ENCODE measurements at places on chromosomes 7 and 10.
A peak's percentile ranks its signal among the peaks of the same experiment; 100 is the strongest.

GRCh38 chr7:147968046-147968610 is 622.4 kb upstream of the C7orf33 start:
- DNase-seq = no peak

DNA sequence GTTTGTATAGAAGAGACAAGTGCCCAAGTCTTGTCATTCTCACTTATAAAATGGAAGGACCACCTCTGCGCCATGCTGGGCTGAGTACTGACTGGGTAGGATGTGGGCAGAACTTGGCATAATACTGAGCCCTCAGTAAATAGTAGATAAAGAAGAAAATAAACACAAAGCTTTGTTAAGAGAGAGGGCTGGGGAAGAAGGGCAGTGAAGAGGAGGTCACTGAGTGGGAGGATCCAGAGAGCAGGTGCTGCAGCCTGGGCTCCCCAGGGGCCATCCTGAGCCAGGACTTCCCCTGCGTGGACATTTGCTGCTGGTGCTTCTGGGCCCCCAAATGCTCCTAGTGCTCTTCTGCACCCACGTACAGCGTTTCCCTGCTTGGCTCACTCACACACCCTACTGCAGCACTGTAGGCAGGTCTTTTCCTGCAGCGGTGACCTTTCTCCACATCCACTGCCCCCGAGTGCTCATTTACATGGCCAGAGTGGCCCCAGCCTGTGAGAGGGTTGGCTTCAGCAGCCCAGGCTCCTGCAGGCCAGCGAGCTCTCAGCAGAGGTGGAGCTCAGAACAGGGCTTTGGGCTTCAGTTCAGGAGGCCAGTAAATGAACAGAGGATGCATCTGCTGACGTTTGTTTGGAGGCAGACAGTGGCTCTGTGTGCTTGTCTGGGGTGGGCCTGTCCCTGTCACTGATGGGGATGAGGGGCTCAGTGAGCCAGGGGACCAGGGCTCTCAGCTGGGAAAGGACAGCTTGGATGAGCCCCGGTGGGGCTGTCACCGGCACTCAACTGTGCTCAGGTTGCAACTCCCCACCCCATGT is 164.6 kb downstream of the ADARB2 start:
- DNase-seq = no peak

- DNase-seq = no peak
Observed at GRCh38 chr7:92751902-92752901, 84.2 kb downstream of the CDK6 start.

- DNase-seq = no peak
Observed at GRCh38 chr10:35130663-35131062, 4.0 kb downstream of the CREM start.

- DNase-seq = no peak
Observed at GRCh38 chr7:27064159-27064558, 31.6 kb downstream of the HOXA1 start.

GRCh38 chr10:103254538-103255325 is 9.0 kb downstream of the RPEL1 start:
- DNase-seq = no peak

GRCh38 chr7:158175779-158176178 is 411.8 kb downstream of the PTPRN2 start:
- no peak for DNase-seq

DNA sequence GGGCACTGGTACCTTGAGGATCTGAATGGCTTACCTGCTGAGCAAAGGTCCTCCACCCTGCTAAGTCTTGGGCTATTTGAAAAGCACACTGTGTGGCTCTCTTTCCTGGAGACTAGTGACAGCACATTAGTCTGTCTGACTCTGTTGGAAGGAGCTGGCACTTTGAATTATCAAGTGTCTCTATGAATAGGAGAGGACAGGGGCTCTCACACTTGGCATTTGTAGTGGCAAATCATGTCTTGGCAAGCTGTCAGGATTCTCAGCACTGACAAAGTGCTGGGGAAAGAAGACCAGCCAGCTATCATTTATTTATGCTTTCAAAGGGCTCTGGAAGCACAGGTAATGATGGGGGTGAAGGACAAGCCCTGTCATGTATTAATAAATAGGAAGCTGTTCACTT is 62.8 kb downstream of the MTPN start:
- DNase-seq = no peak

DNA sequence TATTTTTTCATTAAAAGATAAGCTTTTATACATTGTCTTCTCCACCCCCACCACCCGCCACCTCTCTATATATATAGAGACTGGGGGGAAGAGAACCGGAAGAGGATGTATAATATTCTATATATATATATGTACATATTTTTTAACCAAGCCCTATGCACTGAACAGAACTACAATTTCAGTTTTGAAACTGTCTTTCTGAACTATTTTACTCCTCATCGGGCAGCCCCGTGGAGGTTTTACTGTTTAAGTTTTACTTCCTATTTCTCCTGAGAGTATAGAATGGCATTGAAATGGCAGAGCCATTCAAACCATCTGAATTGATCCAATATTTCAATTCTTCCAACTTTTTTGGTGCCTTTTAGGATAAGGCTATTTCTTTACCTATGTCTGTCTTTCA is 1047.1 kb downstream of the NRG3 start:
- no peak for DNase-seq

- no peak for DNase-seq
Observed at GRCh38 chr7:31919678-31920369, 150.4 kb downstream of the PDE1C start.

DNA sequence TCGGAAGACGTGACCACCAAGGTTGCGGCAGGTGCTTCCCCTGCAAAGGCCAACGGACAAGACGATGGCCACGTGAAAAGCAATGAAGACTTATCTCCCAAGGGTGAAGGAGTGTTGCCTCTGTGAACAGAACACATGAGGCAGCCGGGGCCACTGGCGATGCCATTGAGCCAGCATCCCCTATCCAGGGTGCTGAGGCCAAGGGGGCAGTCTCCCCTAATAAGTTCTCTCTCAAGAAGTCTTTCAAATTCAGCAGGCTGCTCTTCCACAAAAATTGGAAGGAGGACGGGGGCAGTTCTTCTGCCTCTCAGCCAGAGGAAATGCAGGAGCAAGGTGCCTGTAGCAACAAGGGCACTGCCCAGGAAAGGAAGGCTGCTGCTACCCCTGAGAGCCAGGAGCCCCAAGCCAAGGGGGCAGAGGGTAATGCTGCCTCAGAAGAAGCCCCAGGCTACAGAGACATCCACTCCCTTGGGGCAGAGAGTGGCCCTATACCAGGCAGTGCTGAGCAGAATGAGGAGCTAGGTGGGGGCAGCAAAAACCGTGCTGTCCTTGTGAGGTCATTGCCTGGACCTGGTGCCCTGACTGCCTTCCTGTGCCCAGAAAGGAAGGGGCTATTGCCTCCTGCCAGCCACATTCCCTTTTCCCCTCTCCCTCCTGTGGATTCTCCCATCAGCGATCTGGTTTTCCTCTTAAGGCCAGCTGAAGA is 17.3 kb downstream of the NT5C2 start:
- DNase-seq = no peak

GRCh38 chr10:83612050-83612449 is 527.3 kb upstream of the GHITM start:
- DNase-seq = no peak

DNA sequence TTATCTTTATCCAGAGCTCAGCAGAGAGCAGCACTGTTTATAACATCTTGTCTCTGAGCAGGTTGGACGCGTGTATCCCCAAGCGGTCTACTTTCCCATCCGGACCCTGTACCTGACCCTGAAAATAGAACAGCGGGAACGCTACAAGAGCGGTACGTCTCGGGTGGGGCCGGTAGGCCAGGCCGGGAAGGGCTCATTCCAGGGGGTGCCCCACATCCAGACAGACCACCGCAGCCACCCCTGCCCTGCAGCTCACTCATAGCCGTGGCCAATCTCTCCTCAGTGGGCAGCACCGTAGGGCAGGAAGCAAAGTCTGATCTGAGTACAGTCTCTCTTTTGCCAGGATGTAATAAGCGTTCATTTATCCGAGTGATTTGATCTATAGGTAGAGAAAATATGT is 113.7 kb downstream of the TRRAP start:
- no peak for DNase-seq

- no peak for DNase-seq
Observed at GRCh38 chr7:142777318-142777717, 6.5 kb downstream of the PRSS2 start.

DNA sequence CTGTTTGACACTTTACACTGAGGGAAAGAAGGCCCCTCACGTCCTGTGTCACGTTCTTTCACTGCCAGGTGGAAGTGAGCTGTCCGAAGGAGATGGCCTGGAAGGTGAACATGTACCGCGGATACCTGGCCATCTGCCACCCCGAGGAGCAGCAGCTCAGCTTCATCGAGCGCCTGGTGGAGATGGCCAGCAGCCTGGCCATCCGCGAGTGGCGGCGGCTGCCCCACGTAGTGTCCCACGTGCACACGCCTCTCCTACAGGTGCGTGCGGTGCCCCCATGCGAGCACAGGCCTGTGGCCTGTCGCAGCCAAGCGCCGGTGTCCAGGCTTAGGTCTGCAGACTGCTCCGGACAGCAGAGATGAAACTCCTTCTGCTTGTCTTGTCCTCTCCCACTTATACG is 103.4 kb downstream of the TRRAP start:
- DNase-seq = no peak

DNA sequence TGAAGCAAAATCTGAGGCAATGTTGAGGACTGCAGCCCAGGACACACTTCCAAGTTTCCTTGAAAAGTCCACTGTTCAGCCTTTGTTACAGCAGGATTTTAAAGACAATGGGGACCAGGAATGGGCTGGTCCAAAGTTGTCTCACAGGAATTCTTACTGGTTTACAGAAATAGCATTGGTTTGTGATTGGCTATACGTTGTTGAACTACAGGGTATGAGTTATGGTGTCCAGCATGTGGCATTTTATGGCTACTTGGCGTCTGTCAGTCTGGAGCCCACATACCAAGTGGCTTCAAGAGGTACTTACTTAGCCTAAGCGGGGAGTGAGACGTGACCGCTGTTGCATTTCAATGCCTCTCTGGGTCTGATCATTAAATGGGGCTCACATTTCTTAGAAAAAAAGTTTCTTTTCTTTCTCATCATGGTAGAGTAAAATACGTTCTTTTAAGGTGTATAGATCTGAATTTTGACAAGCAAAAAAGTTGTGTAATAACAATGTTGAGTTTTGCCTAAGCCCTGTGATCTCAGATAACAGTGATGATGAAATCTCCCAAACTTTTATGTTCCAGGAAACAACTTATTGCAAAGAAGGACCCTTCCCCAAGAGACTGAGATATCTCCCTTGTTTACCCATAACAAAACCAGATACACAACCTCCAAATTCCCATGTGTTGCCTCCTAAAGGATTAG is 100.0 kb upstream of the TRIM24 start:
- DNase-seq = peak; percentile 91

DNA sequence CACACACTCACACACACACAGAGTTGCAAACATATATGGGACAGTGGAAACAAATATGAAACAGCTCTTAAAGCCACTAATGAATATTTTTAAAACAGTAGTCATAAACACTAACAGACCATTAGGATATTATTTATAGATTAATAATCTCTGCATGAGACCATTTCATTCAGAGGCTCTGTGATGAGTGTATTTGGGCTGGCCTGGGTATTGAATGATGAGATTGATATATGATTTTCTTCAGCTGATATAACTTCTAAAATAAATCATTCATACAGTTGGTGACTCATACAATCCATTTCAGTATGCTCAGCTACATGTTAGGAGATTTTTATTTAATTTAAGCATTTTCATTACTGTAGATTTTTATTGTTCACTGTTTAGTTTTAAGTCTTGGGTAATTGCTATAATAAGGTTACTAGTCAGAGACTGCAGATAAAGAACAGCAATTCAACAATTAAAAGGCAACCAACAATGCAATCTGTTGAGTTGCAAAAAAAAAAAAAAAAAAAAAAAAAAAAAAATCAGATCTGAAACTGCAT is 25.2 kb upstream of the AGK start:
- no peak for DNase-seq

- DNase-seq = no peak
Observed at GRCh38 chr7:15857026-15857425, 170.5 kb upstream of the MEOX2 start.

DNA sequence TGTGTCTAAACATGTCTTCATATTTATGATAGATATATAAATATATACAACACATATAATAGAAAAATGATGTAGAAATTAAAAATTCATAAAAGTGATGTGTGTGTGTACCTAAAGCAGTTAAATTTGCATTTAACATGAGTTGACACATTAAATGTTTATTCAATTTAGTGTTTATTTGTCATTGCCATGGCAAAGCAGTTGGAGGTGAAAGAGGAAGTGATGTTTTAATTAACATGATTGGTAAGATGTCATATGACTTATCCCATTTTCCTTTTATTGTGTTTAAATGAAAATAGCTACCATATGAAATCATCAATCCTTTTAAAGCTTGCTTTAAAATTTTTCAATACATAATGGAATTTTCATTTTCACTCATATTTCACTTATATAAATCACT is 452.6 kb downstream of the SUGCT start:
- DNase-seq = no peak

GRCh38 chr7:29557954-29558353 is 5.7 kb upstream of the PRR15 start:
- no peak for DNase-seq

- no peak for DNase-seq
Observed at GRCh38 chr10:317271-317769, 182.1 kb downstream of the ZMYND11 start.

- DNase-seq = no peak
Observed at GRCh38 chr10:88987243-88987725, 3.3 kb upstream of the FAS start.

DNA sequence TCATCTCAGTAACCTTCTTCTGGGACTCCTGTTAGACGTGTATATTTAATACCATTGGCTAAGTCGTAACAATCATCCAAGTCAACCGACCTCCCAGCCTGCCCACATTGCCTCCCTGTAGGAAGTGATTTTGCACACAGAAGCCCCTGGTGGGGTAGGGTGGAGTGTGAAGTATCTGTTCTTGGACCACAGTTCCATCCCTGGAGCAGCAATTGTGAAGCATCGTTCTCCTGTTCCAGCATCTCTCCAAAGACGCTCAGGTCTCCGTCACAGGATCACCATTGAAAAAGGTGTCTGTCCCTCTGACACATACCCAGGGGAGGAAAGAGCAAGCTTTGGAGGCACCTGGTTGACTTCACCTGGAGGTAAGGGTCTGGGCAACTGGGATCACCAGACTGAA is 72.9 kb downstream of the CCDC3 start:
- DNase-seq = no peak

DNA sequence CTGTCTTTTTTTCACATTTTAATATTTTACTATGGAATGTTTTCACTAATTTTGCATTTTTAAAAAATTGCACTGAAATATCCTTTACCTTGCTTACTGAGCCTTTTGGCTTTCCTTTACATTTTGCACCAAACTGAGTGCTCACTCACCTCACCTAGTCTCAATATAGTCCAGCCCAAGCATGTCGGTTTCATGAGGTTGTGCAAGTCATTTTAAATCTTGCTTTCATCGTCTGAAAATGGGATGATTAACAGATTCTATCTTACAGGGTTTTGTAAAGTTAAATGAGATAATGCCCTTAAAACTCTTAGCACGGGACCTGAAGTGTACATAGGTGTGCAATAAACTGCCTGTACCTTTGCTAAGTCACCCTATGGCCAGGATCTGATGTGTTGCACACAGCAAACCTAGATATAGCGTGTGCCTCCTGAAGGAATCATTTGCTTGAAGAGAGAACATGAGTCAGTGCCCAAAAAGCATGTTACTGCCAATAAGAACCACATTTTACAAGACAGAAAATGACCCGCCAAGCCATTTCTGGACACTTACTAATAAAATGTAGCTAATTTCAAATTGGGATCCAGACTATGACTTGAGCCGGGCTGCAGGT is 199.8 kb downstream of the JCAD start:
- no peak for DNase-seq

- DNase-seq = no peak
Observed at GRCh38 chr7:29991937-29992336, 2.3 kb upstream of the SCRN1 start.
